ENCODE measurements at places on chromosomes 5 and 9. TPM values are rescaled to one million over a fixed set of nuclear protein-coding genes. Genes with fewer than 3 reads are reported as not detected.
A peak's percentile ranks its signal among the peaks of the same experiment; 100 is the strongest.

Gene PRR7
- 12.3 TPM for total RNA-seq

Gene CDC42SE2
- 229 TPM for total RNA-seq

Gene DDX4
- not detected for total RNA-seq

Gene BHMT2
- not detected for total RNA-seq

Gene ADGRD2
- not detected for total RNA-seq

Gene SPDL1
- 10.7 TPM for total RNA-seq

Gene UBAC1
- 25.9 TPM for total RNA-seq

Gene C8G
- 3.8 TPM for total RNA-seq

Gene PIK3R1
- 370 TPM for total RNA-seq

Gene POU5F2
- 4.0 TPM for total RNA-seq

Gene PCDHGB6
- 0.41 TPM for total RNA-seq

Gene F2RL2
- total RNA-seq: not detected

DNA sequence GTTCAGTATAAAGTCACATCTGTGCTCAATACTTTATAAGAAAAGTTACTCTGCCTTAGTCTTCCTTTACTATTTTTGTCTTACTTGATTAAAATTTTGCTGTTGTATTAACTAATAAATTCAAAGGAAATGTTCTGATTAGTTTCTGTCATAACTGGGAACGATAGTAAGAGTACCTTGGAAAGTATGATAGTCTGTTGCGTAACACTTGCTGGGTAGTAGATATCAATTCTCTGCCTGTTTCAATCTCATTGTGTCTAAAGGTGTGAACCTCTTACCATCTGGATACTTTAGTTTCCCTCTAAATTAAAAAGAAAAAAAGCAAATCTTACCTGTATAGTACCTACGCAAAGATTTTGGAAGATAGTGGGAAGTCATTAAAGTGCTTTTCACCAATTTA, 48.5 kb downstream of the COMMD10 start:
- no peaks in the 10 kb centered on the region for H3K36me3 ChIP-seq
- H3K27me3 ChIP-seq: no peaks in the 10 kb centered on the region
- DNase-seq: no peak
- H3K4me3 ChIP-seq: no peak overlapping the region
- H3K27ac ChIP-seq: no peak overlapping the region
- H3K4me1 ChIP-seq: no peaks in the 10 kb centered on the region

GRCh38 chr9:129885018-129885669, 49.9 kb downstream of the USP20 start:
- no peaks in the 10 kb centered on the region for H3K27me3 ChIP-seq
- H3K4me3 ChIP-seq: peak overlapping the region; percentile 62
- H3K27ac ChIP-seq: peak overlapping the region; percentile 99
- no peaks in the 10 kb centered on the region for H3K36me3 ChIP-seq
- peaks cover 38% of the 10 kb centered on the region for H3K4me1 ChIP-seq
- DNase-seq: no peak

- no peak overlapping the region for H3K27ac ChIP-seq
- peaks cover 41% of the 10 kb centered on the region for H3K27me3 ChIP-seq
- DNase-seq: no peak
- H3K36me3 ChIP-seq: no peaks in the 10 kb centered on the region
These were observed 15.4 kb downstream of the IL9 start for GRCh38 chr5:135880278-135880677.

GRCh38 chr9:20495098-20495497, 127.2 kb downstream of the MLLT3 start:
- H3K4me3 ChIP-seq: no peak overlapping the region
- H3K27ac ChIP-seq: no peak overlapping the region
- H3K4me1 ChIP-seq: peaks cover 15% of the 10 kb centered on the region
- no peak for DNase-seq

DNA sequence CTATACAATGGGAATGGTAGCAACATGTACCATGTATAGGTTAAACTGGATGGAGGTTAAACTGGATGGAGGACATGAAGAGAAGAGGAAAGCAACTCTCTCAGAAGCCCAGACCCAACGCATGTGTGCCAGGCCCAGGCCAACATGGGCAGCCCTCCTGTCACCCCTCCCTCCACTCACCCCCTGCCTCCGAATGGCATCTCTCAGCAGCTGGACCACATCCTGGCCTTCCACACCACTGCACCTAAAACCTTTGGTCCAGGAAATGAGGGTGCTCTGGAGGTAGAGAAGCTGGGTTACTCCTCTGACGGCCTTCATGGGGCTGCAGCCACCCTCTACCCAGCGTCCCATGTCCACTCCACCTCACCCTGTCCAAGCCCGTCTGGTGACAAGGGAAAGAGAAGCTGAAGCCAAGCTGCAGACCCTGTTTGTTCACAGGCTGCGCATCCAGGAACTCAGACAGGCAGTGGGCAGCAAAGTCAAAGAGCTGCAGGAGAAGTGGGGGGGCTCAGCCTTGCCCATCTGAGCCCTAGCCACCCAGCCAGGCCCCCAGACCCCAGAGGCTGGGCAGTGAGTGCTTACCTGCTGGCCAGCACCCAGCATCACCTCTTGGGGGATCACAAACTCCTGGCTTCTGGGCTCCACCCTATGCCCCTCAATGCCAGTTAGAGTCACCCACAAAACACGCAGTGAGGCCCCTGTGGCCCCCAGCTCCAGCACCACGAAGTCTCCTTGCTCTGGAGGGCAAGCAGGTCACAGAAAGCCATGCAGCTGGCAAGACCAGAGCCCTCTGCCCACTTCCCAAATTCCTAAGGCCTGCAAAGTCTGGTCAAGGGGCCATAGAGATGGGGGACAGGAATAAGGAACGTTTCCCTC, 8.5 kb downstream of the HK3 start:
- no peak overlapping the region for H3K4me3 ChIP-seq
- no peak overlapping the region for H3K27ac ChIP-seq
- DNase-seq: no peak
- peaks cover 31% of the 10 kb centered on the region for H3K27me3 ChIP-seq

DNA sequence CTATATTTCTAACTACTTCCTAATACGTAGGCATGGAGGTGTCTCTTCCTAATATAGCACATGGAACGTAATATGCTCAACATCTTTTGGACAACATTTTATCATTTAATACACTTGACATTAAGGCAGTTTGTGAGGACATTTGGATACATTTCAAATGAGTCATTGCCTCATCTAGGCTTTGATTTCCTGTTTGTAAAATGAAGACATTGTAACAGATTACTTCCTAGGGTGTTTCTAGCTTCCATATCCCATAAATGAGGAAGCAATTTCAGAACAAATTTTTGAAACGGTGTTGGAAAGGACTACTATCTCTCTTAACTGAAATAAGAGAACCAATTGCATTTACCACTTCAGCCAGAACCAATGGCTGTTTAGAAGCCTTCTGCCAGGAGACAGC, 38.7 kb downstream of the SLC28A3 start:
- H3K4me3 ChIP-seq: no peak overlapping the region
- no peak for DNase-seq
- H3K36me3 ChIP-seq: no peaks in the 10 kb centered on the region
- no peak overlapping the region for H3K27ac ChIP-seq

DNA sequence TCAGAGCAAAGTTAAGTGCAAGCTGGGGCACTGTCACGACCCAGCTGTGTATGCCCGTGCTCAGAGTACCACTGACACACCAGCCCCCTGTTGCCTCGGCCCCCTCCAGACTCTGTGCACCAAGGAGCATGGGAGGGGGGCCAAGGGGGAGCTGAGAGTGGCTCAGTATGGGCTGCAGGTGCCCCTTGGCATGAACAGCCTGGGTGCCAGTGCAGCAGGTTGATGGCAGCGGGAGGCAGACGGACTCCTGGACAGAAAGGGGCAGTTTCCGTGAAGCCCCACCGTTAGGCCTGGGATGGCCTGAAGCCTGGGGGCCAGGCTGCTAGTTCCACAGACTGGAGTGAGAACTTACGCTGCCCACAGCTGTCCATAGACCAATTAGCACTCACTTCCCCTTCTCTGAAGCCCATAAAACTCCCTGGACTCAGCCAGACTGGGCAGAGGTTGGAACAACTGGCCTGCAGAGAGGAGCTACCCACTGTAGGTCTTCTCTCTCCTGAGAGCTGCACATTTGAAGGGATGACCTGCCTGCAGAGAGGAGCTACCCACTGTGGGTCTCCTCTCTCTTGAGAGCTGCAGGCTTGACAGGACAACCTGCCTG, 182.8 kb downstream of the DEPDC1B start:
- no peaks in the 10 kb centered on the region for H3K36me3 ChIP-seq
- DNase-seq: no peak
- no peaks in the 10 kb centered on the region for H3K27me3 ChIP-seq
- peaks cover 13% of the 10 kb centered on the region for H3K4me1 ChIP-seq
- H3K27ac ChIP-seq: no peak overlapping the region

DNA sequence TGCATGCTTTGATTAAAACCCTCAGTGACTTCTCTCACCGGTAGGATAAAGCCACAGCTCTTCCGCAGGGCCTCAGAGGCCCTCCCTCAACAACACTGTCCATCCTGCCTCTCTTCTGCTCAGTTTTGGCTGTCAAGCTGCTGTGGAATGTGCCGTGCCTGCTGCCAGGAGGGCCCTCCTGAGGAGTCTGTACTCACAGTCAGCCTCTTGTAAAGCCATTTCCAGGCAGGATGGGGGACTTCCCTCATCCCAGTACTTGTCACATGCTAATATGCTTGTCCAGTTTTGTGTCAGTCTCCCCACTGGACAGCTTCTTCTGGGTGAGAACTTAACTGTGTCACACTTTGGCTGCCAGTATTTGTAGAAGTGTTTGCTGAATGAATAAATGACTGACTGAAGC, 13.9 kb upstream of the DDX41 start:
- peaks cover 21% of the 10 kb centered on the region for H3K36me3 ChIP-seq
- H3K4me1 ChIP-seq: no peaks in the 10 kb centered on the region
- no peak overlapping the region for H3K27ac ChIP-seq
- no peak for DNase-seq
- H3K27me3 ChIP-seq: no peaks in the 10 kb centered on the region

DNA sequence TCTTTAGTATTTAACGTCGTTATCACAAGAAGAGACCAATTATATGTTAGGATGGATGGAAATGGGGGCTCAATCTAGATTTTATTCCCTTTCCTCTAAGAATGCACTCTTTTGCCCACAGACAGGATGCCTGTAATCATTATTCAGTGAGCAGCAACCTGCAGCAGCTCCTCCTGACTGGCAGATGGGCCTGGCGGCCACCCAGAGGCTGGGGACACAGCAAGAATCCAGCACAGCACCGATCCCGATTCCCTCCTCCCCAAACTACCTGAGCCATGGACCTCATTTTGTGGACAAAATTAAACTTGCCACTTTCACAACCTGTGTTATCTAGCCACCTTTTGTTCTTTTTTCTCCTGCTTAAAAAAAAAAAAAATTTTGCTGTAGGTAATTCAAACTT, 101.0 kb downstream of the USP20 start:
- H3K4me3 ChIP-seq: no peak overlapping the region
- no peak for DNase-seq
- H3K4me1 ChIP-seq: peaks cover 28% of the 10 kb centered on the region
- no peaks in the 10 kb centered on the region for H3K27me3 ChIP-seq

DNA sequence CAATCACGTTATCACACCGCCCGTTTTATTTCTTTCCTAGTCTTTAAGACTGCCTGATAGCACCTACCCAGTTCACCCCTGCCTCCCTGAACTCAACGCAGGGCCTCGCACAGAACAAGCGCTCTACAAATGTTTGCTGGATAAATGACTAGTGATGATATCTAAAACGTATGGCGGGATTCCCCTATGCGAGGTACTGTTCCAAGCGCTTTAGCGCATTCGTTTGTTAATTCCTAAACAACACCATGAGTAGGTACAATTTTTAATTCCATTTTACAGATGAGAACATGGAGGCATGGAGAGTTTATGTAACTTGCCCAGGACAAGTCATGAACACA, 6.6 kb downstream of the POU4F3 start:
- H3K36me3 ChIP-seq: no peaks in the 10 kb centered on the region
- no peaks in the 10 kb centered on the region for H3K4me1 ChIP-seq
- DNase-seq: no peak
- H3K27ac ChIP-seq: no peak overlapping the region
- H3K27me3 ChIP-seq: peaks cover 69% of the 10 kb centered on the region

GRCh38 chr5:113235884-113236283, 198.9 kb downstream of the TSSK1B start:
- DNase-seq: no peak
- H3K27me3 ChIP-seq: no peaks in the 10 kb centered on the region

DNA sequence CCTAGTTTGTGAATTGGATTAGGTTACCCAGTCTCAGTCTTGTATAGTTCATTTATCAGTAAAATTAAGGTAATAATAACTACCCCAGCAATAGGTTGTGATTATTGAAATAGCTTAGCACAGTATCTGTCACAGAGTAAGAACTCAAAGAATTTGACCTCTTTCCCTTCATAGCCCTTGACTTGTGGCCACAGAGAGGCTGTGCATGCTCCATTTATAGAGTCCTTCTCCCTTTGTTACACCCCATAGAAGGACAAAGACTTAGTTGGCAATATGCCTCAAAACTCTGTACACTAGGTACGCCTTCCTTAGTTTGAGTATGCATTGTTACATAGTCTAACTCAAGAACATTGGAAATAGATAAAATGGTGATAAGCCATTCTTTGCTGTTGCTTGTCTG, 257.2 kb downstream of the KCTD16 start:
- no peak overlapping the region for H3K27ac ChIP-seq
- H3K27me3 ChIP-seq: no peaks in the 10 kb centered on the region
- no peak overlapping the region for H3K4me3 ChIP-seq

DNA sequence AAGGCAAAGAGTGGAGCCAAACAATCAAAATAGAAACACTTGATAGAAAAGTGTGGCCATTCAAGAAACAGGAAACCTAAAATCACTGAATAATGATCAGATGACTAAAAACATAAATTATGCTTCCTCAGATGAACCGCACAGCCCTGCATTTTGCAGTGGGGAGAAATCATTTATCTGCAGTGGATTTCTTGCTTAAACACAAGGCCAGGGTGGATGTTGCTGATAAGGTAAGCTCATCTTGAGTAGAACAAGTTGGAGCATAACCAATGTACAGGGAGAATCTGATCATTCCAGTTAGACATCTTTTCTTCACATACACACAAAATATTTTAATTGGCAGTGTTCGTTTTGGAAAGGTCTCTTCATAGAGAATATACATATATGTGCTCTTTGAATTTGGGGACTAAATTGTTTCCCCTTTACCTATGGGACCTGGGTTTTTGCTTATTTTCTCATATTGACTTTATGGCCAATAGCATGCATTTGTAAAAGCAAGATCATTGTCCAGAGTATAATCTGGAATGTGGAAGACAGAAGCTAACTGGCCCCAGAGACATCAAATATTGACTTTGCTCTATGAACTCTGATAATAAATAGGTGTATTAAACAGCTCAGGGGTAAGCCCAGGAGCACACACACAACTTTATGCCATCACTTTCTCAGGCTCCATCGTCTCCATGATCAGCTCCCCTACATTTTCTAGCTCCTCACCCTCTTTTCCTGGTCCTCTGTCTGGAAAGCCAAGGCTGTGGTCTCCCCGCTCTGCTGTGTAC, 9.1 kb downstream of the ANKDD1B start:
- no peak overlapping the region for H3K4me3 ChIP-seq
- no peaks in the 10 kb centered on the region for H3K27me3 ChIP-seq
- H3K4me1 ChIP-seq: no peaks in the 10 kb centered on the region
- H3K27ac ChIP-seq: no peak overlapping the region
- no peak for DNase-seq

GRCh38 chr5:160466116-160466515, 44.5 kb downstream of the PTTG1 start:
- no peak overlapping the region for H3K4me3 ChIP-seq
- no peaks in the 10 kb centered on the region for H3K36me3 ChIP-seq
- H3K4me1 ChIP-seq: peaks cover 38% of the 10 kb centered on the region
- H3K27me3 ChIP-seq: no peaks in the 10 kb centered on the region

GRCh38 chr9:6922124-6922676, 164.4 kb downstream of the KDM4C start:
- H3K27ac ChIP-seq: no peak overlapping the region
- no peaks in the 10 kb centered on the region for H3K27me3 ChIP-seq
- DNase-seq: no peak

GRCh38 chr9:12774861-12775678, at the start of gene LURAP1L:
Gene LURAP1L, plus strand, starts transcription at chr9:12775020. Its CDS starts 696 bp downstream, at chr9:12775716.
- no peak for DNase-seq
- no peaks in the 10 kb centered on the region for H3K36me3 ChIP-seq
- H3K4me3 ChIP-seq: no peak within 1 kb of the TSS
- no peaks in the 10 kb centered on the region for H3K4me1 ChIP-seq
- peaks cover 7% of the 10 kb centered on the region for H3K27me3 ChIP-seq

Data from T-cell (primary cell).